Left lung (tissue), 14 donors: ENCODE measurements at places on chromosomes 2 and 18. TPM values are rescaled to one million over a fixed set of nuclear protein-coding genes. Genes with fewer than 3 reads are reported as not detected.

GRCh38 chr2:79640001-79640400 is 127.2 kb downstream of the CTNNA2 start:
- DNase-seq: no peak

The SP110 gene
- 37.8 TPM for total RNA-seq

DNA sequence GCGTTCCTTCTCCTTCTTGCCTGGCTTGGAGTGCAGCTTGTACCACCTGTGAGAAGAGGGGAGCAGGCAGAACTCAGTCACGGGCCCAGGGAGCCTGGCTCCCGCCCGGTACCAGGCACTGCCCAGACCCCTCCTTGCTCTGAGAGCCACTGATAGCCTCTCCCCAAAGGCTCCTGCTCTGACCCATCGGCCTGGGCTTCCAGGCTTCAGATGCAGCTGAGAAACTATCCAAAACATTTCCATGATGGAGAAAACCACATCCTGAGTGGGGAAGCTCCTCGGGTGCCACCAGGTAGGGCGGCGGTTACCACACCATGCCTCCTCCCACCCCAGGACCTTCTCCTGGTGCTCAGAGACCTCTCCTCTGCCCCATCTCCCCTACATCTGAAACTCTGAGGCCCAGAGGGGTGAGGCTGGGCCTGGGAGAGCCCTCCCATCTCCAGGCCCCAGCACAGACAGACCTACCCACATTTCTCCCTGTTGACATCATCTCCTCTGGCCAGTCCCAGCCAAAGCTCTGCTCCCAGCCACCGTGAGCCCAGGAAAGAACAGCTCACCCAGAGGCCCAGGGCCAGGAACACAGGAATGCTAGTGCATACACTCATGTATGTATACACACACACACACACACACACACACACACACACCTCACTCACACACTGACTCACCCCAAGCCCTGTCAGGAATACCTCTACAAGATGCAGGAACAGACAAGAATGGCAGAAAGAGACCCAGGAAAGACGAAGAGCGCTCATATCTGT is 17.9 kb upstream of the SFXN5 start:
- no peak for DNase-seq

The SERTAD2 gene
- total RNA-seq: 17.9 TPM

DNA sequence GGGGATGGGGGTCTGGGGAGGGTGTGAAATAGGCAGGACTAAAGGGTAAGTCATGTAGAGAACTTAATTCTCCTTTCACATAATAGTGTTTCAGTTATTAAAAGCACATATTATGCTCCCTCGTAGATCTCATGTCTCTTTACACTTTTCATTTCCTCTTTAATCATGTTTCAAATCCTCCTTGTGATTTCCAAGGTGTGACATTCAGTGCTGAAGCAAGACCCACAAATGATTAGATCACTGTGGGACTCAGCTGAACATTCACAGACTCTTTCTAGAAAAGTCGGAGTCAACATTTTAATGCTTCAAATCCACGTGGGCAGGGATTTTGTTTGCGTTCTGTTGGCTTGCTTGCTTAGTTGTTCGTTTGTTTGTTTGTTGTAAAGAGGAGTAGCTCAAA is 34.7 kb upstream of the CALCRL start:
- no peak for DNase-seq

DNA sequence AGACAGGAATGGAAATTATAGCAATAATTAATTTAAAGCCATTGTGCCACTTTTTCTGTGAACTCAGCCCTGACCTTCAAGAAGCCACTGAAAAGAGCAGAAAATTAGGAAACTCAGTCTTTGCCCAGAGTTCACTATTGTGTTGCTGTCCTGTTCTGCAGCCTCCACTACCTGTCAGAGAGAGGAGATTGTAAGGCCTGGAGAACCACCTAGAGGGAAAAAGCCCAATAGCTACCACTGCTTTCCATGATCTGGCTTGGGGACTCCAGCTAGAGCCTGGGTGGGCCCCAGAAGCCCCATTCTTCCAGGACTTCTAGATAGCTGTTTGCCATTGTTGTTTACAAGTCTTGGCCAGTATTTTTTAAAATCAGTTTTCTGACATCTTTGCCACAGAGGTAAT is 176.1 kb upstream of the KLF7 start:
- no peak for DNase-seq

The TMEM37 gene
- 31.2 TPM for total RNA-seq

The TMEM247 gene
- total RNA-seq: not detected

The FAM237A gene
- total RNA-seq: not detected

DNA sequence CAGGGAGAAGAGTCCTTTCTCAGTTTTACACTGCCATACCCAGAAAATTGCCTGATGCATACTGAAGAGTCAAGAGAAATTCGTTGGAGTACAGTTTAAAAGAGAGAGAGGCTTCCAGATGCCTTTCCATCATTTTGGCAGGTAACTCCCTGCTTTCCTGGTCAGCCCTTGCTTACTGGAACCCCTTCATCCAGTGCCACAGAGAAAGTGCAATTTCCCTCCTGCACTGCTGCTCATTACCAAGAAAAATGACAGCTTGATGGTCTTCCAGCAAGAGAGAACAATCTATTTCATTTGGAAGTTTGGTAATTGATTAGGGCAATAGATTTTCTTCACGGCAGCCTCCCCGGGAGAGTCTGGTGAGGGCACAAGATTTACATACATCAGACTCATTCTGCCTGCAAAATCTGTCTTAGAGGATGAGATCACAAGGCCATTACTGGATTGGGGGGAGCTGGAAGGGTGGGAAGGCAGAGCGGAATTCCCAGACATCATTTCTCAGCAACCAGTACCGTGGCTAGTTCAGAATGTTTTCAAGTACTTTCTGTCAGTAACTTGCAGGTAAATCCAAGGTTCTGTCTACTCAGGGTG is 102.8 kb upstream of the SLC14A2 start:
- no peak for DNase-seq
